ENCODE measurements at places on chromosomes 16 and 17. TPM values are rescaled to one million over a fixed set of nuclear protein-coding genes. Genes with fewer than 3 reads are reported as not detected.

DNA sequence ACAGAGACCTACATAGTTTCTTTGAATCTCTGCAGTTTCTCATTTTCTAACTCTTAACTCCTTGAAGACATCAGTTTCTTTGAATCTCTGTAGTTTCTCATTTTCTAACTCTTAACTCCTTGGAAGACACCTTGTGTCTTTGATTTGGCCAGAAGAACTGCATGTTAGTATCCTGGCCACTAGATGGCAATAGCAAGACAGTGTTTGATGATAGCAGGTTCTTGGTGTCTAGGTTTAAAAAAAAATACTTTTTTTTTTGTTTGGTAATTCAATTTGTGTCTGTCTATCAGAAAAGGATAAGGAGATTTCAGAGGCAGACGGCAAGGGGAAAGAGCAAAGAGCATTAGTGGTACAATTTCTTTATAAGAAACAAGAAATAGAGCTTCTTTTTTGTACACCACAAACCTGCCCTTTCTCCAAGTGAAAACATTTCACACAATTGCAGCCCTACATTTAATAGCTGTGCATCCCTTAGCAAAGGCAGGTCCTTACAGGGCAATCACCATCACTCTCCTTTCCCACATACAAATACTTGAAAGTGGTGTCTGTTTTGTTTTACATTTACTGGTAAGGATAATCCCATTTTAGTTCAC lies 1324.9 kb upstream of the CDH8 start:
- DNase-seq: peak; percentile 1

DNA sequence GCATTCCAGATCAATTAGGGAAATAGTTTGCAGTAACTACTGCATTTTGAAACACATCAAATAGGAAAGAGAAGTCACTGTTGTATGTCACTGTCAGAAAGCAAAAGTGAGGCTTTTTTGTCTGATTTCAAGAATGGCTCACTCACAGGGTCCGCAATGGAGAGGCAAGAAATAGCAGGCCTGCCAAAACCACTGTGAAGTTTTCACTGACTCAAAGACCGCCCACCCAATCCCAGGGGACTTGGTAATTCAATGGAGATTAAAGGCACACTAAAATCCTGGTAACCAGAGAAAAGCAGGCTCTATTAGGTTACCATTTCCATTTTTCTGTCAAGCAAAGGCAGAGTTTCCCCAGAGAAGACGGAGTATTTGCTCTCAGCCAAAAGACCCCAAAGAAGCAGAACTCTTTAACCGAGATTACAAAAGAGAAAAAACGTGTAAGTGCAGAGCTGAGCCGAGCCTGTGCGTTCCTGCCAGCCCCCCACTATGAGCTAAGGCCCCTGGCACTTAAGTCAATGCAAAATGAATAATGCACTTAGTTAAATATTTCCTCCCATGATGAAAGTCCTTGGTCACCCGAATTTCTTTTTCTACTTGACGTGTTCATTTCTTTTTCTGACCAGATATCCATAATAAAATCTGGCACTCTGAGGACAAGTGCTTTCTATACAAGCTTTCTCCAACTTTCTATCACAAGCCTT lies 57.0 kb downstream of the FOXL1 start:
- DNase-seq: no peak

DNA sequence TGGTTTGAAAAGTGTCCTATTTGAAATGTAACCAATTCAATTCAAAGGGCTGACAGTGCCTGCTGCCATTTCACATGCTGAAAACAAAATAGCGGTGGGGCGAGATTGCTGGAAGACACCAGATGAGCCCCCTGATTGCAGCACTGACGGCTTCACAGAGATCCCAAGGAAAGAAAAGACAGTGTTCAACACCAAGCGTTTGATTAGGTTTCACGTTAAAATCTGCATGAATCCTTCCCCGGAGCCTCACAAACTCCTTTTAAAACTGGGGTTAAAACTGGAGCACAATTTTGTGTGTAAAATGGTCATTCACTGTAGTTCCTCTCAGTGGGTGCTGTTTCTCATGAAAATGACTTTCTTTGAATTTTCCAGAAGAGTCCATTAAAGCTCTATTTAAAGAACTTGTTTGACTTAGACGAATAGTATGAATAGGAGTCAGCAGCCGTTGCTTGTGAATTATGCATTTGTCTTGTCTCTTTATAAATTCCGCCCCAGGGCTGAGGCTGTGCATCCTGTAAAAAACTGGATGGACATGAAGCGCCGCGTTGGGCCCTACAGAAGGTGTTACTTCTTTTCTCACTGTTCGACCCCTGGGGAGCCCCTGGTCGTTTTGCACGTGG lies 8.8 kb downstream of the MLYCD start:
- DNase-seq: no peak

GRCh38 chr16:87850009-87851006 lies 19.0 kb downstream of the SLC7A5 start:
- DNase-seq: peak; percentile 80

DNA sequence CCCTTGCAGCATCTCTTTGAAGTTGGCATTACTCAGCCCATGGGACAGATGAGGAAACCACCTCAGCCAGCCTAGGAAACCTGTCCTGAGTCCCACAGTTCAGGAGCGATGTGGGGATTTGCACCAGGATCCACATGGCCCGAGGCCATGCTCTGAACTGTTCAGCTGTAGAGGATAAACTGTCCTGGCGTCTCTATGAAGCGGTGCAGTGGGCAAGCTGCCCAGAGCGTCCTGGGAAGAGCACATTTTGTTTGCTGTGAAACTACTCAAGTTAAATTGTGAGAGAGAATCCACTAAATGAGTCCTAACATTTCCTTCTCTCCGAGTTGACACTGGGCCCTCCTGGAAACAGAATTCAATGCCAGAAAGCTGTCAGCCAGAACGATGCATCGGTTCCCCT lies 276.6 kb upstream of the TNRC6C start:
- DNase-seq: no peak

DNA sequence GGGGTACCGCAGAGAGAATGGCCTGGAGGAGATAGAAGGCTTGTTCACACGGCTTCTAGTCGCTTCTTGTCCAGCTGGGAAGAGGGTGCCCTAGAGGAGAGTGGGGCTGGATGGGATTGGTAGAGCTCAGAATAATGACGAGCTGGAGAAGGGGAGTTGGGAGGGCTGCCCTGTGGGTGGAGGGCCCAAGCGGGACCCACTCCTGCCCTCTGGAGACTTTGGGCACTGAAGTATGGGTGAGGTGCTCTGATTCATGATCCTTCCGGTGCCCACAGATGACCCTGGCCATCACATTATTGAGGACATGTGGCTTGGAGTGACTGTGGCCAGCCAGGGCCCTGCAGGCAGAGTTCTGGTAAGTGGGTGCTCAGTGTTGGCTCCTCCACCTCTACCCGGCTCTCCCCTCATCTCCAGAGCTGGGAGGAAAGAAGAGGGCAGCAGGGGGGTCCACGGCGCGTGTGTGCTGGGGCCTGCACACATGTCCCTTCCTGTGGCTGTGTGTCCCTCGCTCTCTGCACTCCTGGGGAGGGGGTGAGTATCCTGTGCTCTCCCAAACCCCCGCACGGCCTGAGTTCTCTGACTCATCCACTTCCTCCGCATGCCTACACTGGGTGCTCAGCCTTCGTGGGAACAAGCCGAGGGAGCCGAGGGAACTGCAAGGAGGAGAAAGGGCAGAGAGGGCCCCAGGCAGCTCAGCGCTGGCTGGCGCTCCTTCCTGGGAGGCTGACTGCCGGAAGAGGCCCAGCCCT lies 8.5 kb downstream of the ITGA3 start:
- DNase-seq: no peak

ITGAD gene
- 0.05 TPM for total RNA-seq

Data from activated T-cell treated with anti-CD3 and anti-CD28 coated beads, Interleukin-2, amount 50 U/mL, for 72 hours (primary cell).